ENCODE measurements at places on chromosomes 16 and 17.

DNA sequence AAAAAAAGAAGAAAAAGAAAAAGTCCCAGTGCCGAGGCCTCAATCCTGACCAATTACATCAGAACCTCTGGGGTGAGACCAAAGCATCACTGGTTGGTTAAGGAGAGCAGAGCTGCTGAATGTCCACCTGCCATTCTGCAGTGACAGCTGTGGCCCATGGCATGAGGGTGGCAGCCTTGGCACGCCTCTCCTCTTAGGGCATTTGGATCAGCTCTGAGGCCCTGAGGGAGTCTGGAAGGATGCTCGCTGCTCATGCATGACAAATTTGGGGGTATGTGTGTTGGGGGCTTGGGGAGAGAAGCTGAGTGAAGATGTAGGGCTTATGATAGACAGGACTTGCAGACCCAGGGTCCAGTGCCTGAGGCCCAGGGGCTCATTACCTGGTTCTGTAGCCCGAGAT lies 26.3 kb downstream of the MYLK3 start:
- no peak for DNase-seq

- no peak for DNase-seq
Measured at GRCh38 chr17:8994319-8994718, 27.0 kb upstream of the NTN1 start.

GRCh38 chr16:52783616-52784015 lies 236.7 kb upstream of the TOX3 start:
- DNase-seq = no peak

DNA sequence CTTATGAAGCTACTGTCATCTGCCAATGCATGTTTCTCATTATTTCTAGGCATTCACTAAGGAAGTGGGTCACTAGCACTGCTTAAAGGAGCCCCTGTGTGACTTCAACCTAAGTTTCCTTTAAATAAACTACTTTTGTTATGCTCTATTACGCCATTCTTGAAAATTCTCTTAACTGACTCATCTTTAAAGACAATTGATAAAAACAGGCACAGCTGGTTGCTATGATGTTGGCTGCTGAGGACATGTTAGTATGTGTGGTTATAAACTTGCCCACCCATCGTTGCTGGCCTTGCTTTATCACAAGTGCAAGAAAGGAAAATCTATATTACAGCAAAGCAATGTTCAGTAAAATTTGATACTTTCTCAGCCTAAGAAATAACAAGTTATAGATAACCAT lies 75.8 kb upstream of the CNTNAP4 start:
- no peak for DNase-seq

GRCh38 chr17:75590314-75590761 lies 2.7 kb downstream of the MYO15B start:
- DNase-seq = no peak

GRCh38 chr17:40791111-40791510 lies 8.6 kb downstream of the KRT28 start:
- no peak for DNase-seq

DNA sequence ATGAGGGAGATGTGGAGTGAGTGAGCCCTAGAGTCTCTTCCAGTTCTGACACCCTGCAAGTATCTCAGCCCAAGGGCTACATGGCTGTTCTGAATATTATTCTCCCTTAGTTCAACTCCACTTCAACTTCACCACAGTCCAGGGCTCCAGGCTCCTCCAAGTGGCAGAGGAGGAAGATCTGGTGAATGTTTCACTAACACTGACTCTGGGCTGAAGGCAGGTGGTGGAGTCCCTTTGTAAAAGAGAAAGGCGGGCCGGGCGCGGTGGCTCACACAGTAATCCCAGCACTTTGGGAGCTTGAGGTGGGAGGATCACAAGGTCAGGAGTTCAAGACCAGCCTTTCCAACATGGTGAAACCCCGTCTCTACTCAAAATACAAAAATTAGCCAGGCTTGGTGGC lies 13.6 kb downstream of the CCDC92B start:
- DNase-seq = no peak

DNA sequence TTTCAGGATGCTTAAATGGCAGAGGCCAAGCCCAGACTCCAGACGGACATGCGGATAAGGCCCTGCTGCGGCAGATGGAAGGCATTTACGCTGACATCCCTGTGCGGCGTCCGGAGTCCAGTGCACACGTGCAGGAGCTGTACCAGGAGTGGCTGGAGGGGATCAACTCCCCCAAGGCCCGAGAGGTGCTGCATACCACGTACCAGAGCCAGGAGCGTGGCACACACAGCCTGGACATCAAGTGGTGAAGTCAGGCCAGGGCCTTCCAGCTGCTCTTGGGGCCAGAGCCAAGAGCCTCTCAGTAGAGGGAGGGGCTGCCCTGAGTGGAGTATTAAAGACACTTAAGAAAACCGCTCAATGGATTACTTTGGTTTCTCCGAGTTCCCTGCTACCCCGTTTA lies 29.4 kb downstream of the NARF start:
- no peak for DNase-seq

GRCh38 chr16:52318302-52319009 lies 228.5 kb downstream of the TOX3 start:
- no peak for DNase-seq

DNA sequence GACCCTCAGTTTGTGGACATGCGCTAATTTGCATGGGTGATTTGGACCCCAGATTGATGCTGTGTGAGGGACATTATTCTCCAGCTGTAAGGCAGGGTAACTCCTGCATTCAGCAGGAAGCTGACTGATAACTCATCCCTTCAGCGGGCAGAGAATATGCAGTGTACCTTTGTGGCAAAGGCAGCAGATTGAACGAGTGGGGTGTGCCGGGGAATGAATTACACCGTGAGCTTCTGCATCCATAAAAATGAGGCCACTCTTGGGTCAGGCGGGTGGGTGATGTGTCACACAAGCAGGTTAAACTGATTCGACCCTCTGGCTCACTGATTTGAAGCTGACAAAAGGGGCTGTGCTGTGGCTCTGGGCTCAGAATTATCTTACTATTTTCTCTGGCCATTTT lies 128.9 kb upstream of the PMFBP1 start:
- DNase-seq = peak; percentile 1

DNA sequence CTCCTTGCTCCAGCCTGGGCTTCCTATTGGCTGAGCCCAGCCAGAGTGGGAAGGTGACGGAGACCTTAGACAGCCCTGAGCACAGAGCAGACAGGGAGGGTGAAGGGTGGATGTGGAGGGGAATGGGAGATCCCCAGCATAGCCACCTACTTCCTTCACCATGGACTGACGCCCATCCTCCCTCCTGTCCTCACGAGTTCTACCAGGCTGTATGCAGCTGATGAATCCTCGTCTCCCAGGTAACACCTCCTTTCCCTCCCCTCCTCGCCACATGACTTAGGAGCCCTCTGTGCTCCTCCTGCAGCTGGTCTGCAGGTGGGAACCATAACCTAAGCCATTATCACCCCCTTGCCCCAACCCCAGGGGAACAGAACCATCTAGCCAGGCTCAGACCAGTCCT lies 9.0 kb upstream of the CRHR1 start:
- DNase-seq = no peak

DNA sequence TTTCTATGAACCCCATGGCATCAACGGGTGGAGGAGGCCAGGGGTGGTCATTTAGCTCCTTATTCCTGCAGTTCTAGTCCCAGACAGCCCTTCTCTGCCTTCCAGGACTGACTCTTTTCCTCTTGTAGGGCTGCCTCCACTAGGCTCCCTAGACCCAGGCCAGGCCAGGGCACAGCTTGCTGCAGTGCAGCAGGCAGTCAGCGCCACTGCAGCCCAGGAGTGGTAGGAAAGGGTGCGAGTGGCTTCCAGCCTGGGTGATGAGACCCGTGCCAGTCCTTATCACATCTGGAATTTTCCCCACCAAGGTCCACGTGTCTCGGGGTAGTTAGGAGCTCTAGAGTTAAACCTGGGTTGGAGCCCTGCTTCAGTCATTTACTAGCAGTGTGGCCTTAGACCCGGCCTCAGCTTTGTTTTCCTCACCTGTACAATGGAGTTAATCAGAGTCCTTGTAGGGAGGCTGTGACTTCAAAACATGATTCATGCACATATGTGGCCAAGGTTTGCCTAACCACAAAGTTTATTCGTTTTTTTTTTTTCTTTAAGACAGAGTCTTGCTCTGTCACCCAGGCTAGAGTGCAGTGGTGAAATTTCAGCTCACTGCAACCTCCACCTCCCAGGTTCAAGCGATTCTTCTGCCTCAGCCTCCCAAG lies 4.7 kb downstream of the SLC5A11 start:
- no peak for DNase-seq

- DNase-seq = no peak
Measured at GRCh38 chr17:8029121-8029520, 9.7 kb upstream of the ALOX15B start.

DNA sequence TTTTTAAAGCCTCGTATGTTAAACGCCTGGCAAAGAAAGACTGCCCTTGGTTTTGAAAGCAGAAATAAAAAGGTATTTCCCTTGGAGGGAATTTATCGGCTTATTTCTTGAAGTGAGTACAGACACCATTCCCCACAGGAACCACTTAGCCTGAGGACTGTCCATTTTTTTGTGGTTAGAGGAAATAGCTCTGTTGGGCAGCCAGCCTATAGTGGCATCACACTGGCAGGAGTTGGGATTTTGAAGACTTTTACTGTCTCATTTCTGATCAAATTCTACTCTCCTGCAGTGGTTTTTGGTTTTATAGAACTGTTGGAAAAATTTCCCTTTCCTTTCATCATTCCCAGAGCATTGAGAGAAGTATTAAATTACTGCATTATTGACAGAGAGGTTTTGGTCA lies 34.1 kb upstream of the CDC6 start:
- no peak for DNase-seq

DNA sequence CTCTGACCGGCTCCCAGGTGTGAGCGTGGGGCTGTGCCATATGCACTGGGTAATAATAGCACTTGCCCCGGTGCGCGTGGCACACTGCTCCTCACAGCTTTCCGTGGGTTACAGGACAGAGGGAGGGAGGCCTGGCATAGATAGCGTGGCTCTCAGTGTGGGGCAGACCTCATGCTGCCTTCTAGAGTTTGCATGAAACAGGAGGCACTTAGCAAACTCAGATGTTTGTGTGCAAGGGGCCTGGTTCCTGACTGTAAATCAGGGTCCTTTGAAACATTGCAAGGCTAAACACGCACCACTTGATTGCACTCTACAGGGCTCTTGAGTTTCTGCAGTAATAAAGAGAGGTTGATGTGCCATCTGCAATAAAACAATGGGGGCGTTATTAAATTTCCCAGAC lies 101.7 kb downstream of the RPTOR start:
- DNase-seq = no peak

DNA sequence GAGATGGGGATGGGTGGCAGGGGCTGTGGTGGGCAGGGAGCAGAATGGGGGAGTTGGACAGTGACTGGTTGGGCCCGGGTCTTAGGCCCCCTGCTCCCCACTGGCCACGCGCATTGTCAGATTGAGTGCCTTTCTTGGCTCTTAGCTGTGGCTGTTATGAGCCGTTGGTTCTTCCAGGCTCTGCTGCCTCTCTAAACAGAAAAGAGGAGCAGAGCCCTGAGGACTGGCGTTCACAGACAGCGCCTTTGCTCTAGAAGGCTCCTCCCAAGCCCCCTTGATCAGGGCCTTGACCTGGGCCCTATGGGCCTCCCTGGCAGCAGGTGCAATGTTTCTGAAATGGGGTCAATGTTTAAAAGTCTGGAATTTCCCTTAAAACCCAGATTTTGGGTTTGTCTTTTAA lies 14.8 kb upstream of the NUDT16L1 start:
- no peak for DNase-seq

DNA sequence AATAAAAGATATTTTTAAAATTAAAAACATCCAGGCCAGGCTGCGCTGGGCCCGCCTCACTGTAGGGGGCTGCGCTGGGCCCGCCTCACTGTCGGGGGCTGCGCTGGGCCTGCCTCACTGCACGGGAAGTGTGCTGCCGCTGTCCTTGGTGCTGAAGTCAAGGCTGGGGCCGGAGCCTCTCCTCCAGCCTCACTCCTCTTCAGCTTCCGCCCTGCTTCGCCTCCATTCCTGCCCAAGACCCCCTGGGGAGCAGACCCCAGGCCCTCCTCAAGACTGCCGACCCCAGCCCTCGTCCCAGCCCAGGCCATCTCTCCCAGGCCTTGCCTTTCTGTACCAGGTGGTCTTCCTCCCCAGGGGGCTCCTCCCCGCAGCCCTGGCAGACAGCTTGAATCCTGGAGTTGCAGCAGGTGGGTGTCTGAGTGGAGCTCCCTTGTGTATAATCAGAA lies 26.2 kb downstream of the ENDOV start:
- no peak for DNase-seq

DNA sequence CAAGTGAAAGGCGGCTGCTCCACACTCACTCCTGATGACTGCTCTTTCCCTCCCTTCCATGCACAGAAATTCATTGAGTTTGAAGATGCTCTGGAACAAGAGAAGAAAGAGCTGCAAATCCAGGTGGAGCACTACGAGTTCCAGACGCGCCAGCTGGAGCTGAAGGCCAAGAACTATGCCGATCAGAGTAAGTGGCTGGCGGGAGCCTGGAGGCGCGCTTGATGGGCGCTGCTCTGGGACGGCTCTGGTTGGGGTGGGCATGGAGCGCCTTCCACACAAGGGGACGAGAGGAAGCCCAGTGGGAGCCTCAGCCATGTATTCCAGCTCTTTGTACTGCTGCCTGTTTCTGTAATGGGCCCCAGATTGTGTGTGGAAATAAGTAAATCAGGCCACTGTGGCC lies 18.5 kb downstream of the MAPK8IP3 start:
- no peak for DNase-seq

GRCh38 chr17:42411361-42411760 lies 11.7 kb downstream of the CAVIN1 start:
- DNase-seq = no peak

GRCh38 chr16:50771366-50771765 lies 29.5 kb downstream of the CYLD start:
- no peak for DNase-seq

GRCh38 chr17:2107506-2107905 lies 52.6 kb downstream of the HIC1 start:
- no peak for DNase-seq

DNA sequence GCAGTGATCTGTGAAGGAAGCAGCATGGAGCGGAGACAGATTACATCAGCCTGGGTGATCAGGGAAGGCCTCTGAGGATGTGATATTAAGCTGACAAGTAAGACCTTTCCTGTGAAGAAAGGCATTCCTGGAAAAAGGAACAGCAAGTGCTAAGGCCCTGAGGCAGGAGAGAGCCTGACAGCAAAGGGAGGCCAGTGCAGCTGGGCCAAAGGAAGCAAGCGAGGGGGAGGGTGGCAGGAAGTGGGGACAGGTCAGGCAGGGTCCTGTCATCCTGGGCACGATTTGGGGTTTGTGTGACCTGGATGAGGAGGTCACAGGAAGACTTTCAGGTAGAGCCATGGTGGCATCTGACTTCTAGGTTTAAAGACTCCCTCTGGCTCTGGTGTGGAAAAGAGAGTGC lies 12.3 kb downstream of the CPNE2 start:
- DNase-seq = no peak

DNA sequence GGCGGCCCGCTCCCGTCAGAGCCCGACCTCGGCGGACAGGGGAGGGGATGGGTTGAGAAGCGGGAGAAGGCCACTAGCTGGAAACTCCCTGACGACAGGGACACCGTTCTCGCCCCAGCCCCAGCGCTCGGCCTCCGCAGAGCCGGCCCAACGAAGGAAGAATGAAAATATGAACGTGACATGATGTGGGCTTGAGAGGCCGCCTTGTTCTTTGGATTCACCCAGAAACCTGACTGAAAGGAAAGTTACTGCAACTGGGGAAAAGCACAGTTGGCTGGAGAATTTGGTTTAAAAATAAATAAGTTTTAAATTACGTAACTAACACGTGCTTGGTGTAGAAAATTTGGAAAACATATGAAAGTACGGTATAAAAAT lies 21.1 kb downstream of the NPTX1 start:
- no peak for DNase-seq

GRCh38 chr16:75246504-75247205 lies 4.8 kb downstream of the BCAR1 start:
- no peak for DNase-seq
